ENCODE measurements at places on chromosomes 6 and 20.

DNA sequence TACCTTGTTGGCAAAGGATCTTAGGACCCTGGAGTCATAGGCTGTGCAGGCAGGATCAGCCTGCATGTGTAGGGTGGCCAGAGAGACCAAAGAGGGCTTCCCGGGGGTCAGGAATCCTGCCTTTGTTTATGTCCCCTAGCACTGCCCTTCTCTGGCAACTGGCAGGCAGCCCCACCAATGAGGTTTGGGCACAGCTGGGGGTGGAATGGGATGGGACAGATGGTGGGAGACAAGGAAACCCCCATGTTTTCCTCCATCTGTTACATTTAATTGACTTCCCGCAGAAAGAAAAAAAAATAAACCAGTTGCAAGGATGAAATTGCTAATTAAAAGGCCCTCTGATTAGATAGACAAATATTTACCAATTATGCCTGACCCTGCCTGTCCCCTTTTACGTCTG is 27.6 kb downstream of the CD40 start:
- no peak for DNase-seq

GRCh38 chr6:75412969-75413662 is 80.5 kb downstream of the FILIP1 start:
- no peak for DNase-seq

- no peak for DNase-seq
Measured at GRCh38 chr6:128290221-128290620, 230.2 kb downstream of the PTPRK start.

- no peak for DNase-seq
Measured at GRCh38 chr6:136326038-136326553, 36.5 kb upstream of the BCLAF1 start.

All from activated CD4-positive, alpha-beta T cell treated with anti-CD3 and anti-CD28 coated beads, Interleukin-2, amount 50 U/mL, for 48 hours (primary cell).